ENCODE measurements at places on chromosomes 1 and 21.
A peak's percentile ranks its signal among the peaks of the same experiment; 100 is the strongest.

DNA sequence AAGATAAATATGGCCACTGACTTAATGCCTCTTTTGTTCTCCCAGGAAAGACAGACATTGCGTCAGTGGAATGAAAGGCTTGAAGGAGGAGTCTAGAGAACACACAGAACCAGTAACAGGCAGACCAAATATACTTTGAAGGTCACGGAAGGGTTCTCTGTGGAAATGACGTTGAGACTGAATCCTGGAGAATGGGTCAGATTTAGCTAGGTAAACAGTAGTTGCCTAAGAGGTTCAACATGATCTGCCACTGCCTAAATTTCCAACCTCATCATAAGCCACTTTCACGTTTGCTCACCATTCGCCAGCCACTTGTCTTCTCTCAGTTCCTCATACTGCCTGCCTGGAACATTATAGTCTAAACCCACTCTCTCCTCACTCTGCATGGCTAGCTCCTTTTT is 20.5 kb downstream of the PLA2G4A start:
- DNase-seq: no peak

DNA sequence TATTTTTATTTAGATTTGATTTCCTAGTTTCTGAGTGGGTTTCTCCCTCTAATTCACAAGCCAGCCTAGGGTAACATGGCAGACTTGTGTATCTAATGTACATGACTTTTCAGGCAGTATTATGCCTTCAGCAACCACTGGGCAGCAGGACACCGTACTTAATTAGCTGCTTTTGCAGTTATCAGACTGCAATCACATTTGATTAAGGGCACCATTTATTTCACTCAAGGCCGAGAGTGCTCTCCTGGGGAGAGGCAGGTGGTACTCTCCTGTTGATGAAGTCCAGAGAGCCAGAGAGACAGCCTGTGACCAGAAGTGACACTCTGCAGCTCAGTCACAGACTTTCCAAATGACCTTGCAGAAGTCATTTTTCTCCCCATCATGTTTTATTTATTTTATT is 18.7 kb downstream of the CYYR1 start:
- DNase-seq: no peak

GRCh38 chr1:3022976-3023375 is 1.7 kb downstream of the ACTRT2 start:
- DNase-seq: no peak

DNA sequence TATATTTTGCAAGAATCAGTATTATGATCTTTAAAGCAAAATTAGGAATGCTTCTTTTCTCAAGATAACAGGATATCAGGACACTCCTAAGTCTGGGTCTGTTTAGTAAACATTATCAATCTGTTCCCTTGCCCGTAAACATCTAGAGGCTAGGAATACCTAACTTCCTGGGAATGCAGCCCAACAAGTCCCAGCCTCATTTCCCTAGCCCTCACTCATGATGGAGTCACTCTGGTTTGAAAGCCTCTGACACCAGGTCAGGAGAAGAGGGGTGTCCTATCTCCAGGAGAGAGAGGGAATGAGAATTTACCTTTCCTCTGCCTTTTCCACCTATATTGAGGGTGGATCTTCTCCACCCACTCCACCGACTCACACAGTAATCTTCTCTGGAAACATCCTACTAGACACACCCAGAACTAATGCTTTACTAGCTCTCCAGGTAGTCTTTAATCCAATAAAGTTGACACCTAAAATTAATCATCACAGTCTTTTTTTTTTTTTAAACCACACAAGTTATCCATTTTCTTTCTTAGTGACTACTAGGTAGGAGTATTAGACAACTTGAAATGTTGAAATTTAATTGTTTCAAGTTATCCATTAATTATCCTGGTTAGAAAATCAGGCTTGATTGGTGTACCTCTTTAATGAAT is 659.3 kb downstream of the USP25 start:
- no peak for DNase-seq

DNA sequence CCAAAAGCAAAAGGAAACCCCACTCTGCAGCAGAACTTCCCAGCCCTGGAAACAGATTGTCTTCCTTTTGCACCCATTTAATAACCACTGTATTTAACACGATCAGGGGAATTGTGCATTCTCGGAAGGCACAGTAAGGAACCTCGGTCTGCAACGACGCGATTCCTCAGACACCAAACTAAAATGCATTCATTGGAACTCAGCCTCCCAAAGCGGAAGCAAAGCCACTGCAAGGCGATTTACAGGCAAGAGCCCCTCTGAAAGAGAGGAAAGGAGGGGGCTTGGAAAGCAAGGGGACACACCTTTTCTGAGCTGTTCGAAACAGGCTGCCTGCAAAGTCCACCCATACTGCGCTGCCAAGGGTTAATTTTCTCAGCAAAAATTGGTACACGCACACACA is 297.7 kb downstream of the OMA1 start:
- DNase-seq: peak; percentile 6

- DNase-seq: no peak
Observed at GRCh38 chr1:9115351-9116205, 13.3 kb downstream of the GPR157 start.

- DNase-seq: no peak
Observed at GRCh38 chr1:153614906-153615305, 1.2 kb downstream of the S100A14 start.

DNA sequence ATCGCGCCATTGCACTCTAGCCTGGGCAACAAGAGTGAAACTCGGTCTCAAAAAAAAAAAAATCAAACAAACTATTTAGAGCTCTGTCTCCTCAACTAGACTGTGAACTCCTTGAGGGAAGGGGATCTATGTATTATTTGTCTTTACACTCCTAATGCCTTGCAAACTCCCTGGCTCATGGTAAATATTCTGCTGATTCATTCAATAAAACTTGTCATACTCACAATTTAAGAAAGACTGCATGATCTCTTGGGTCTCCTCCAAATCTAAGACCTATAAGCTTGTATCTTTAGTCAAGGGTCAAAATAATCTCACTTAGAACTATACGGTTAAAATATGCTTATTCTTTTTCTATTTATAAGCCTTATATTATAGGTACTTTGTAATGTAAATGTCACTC is 90.3 kb upstream of the NR5A2 start:
- no peak for DNase-seq

DNA sequence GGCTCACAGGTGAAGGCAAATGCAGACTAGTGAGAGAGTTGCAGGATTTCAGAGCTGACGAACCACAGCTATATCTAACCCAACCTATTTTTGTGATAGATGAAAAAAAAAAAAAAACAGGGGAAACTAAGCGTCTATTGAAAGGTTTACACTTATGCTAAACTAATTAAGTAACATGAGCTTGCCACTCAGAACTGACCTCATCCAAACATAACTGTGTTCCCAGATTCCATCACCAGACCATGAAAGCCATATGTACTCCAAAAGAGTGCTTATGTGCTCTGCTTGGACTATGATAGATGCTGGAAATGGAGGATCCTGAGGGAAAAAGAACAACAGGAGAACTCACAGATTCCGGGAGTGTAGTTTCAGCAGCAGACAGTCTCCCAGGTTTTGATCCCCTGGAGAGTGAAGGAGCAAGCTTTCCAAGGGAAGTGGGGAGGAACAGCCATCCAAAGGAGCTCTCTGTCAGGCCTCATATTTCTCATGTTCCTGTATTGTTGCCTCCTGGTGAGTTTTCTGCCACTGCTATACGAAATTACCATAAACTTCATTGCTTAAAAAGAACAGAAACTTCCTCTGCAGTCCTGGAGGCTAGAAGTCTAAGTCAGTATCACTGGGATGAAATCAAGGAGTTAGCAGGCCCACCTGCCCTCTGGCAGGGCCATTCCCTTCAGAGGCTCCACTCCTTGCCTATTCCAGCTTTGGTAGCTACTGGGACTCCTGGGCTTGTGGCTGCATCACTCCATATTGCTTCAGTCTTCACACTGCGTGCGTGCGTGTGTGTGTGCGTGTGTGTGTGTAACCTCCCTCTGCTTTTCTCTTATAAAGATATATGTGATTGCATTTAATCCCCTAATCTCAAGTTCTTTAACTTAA is 38.1 kb downstream of the NIBAN1 start:
- DNase-seq: no peak
